T follicular helper cell (primary cell): ENCODE measurements at places on chromosomes 7 and 10.
A peak's percentile ranks its signal among the peaks of the same experiment; 100 is the strongest.

DNA sequence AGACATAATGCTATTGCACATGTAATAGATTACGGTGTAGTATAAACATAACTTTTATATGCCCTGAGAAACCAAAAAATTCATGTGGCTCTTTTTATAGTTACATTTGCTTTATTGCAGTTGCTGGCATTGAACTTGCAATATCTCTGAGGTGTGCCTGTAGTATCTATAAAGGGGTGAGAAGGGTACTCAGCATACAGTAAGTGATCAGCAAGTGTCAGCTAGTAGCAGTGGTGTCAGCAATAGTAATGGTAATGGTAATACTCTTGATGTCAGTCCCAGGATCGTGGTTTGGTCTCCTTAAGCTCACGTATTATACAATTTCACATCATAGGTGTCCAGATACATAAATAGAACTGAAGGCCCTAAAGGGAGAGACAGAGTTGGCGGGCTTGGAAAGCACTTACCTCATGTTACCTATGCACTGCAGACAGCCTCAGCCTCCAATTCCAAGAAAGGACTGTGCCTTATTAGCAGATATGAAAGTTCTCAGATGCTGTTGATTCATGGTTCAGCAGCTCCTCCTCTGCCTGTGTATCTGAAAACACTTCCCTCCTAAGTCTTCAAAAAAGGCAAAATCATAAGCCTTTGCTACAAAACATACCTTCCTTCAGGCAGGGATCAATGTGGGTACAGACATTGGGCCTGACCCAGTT, 6.6 kb upstream of the GIMAP7 start:
- no peak for DNase-seq

DNA sequence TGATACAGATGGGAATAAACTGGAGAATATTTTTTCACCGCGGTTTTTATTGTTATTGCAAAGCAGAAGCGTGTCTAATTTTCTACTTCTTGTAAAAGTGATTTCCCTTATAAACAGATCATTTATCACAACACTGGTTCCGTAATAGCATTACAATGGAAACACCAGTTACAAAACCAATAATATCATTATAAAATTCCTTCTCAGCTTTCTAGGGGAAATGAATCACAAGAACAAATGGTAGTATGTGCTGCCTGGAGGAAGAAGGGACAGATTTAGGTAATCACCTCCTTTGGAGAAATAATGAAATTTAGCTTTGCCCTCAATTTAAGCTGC, 2.4 kb upstream of the CCDC6 start:
- DNase-seq: no peak

DNA sequence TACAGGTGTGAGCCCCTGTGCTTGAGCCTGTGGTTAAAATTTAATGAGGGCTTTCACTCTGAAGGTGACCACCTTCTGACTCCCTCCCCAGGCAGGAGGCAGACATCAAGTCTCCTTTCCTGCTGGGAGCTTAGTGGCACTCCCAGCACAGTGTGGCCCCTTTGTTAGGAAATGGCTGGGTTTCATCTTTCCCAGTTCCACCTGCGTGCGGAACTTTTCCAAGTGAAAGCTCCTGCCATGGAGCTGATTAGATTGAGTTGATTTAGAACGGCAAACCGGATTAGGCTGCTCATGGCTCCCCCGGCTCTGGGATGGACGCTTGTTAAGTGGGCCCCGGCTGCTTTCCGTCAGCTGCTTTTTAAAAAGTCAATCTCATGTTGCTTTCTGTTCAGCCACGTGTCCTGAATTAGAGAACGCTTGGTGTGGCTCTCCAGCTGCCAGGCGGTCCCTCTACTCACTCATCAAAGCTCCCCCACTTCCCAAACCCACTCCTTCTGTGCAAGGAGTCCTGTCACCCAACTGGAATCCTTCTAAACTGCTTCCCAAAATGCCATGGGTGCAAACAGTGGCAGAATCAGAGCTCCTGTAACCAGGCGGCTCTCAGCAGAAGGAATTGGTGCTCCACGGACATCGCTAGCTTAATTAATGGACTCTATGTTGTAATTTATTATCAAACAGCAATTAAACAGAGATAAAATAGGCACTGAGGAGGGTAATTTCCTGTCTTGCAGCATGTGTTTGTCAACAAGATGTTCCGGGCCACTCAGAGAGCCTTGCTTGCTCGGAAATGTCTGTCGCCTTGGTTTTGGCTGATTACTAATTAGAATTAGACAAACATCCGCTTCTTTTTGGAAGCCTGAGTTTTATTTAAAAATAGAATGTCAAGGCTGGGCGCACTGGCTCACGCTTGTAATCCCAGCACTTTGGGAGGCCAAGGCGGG, 551.2 kb downstream of the GALNT17 start:
- no peak for DNase-seq

GRCh38 chr10:70812814-70813213, 2.9 kb upstream of the SGPL1 start:
- DNase-seq: no peak

DNA sequence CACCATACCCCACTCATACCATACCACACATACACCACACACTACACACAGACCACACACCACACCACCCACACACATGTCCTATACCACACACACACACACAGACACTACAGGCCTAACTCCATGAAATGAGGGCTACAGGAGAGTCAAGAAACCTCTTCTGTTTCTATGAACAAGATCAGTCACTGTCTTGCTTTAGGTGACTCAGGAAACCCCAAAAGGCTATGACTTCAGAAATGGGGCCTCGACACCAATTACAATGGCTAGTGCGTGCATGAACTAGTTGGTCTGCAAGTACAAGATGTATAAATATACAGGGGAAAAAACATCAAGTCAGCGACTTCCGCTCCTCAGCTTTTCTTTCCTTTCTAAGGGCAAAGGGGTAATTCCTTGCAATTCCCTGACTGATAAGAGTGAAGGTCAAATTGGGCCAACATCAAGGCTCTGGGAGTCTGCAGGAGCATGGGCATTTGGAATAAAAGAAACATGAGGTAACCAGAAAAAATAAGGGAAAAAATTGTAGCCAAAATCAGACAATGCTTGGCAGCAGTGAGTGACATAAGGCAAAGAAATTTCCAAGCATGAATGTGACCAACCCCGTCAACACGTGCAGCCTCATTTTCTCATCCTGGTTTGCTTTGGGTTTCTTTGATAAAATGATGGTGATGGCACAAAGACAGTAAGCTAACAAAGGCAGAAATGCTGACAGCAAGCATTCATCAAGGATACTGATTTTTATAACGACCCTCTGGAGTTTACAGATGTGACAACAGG, 1.5 kb downstream of the PKD1L1 start:
- no peak for DNase-seq

- no peak for DNase-seq
Measured at GRCh38 chr7:85070967-85071628, 115.8 kb downstream of the SEMA3D start.

DNA sequence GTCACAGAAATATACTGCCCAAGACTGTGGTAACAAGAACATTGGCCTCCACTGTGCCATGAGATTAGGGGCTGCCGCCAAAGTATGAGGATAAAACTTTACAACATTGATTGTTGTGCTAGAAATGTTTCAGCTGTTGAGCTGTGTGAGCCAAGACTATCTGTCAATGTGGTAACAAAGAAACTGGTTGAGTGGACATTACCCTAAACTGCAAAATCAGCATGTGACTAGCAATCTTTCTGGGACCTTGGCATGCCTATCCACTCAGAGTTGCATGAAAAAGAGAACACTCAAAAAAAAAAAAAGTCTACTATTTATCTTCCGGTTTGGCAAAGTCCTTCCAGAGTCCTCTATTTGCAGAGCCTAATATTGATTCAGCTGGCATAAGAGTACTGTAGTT, 605.6 kb upstream of the CNTNAP2 start:
- DNase-seq: no peak

DNA sequence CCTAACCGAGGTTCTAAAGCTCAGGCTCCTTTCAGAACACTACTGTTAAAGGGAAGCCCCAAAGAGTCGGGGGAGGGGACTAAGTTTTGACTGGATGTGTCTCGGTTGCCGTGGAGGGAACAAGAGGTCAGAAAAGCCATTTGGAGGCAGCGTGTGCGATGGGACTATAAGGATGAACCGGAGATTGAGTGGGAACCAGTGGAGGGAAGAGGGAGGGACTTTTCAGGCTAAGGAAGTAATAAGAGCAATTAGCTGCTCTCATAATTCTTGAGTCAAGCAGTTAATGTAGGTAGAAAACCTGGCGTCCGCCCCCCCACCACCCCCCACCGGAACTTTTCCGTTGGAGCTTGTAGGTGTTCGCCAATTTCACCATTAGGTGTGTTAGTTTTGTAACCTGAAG, 491 bp upstream of the AKAP9 start:
- peak; percentile 6 for DNase-seq

GRCh38 chr7:33805630-33806233, 99.6 kb upstream of the BMPER start:
- DNase-seq: no peak

DNA sequence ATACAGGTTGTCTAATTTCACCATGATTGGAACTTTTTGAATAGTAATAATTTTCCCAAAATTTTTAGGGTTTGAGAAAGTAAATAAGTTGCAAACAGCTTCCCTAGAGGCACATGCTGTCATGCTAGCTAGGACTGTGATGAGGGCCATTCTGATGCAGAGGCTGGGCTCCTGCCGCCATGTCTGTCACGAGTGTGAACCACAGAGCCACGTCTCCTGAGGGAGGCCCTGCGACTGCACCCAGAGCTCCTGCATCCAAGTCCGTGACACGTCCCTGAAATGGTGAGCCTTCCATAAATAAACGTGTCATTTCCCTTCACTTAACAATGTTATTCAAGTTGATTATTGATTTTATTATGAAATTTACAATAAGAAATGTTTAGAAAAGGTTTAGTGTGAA, 40.0 kb downstream of the C10orf120 start:
- no peak for DNase-seq

- no peak for DNase-seq
Measured at GRCh38 chr10:21399392-21400035, 126.0 kb downstream of the SKIDA1 start.

DNA sequence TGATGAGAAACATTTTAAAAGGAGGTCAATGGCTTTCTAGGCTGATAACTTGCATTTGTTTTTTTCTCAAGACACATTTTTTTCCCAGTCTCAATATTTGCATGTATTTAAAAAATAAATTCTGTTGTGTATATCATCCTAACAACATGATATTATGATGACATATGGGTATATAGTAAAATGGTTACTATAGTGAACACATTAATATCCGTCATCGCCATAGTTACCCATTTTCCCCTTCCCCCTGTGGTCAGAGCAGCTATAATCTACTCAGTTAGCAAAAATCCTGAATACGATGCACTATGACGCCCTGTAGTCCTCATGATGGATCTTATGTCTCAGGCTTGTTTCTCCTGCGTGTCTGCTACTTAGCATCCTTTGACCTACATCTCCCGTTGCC, 60.9 kb upstream of the ZPBP start:
- DNase-seq: no peak

- DNase-seq: no peak
Measured at GRCh38 chr10:108789919-108790318, 1133.4 kb downstream of the XPNPEP1 start.

GRCh38 chr10:22247636-22248035, 29.8 kb upstream of the EBLN1 start:
- DNase-seq: no peak

GRCh38 chr7:40186586-40186985, 51.8 kb downstream of the SUGCT start:
- no peak for DNase-seq

- DNase-seq: peak; percentile 12
Measured at GRCh38 chr10:77641788-77642397, 4.3 kb upstream of the KCNMA1 start.

DNA sequence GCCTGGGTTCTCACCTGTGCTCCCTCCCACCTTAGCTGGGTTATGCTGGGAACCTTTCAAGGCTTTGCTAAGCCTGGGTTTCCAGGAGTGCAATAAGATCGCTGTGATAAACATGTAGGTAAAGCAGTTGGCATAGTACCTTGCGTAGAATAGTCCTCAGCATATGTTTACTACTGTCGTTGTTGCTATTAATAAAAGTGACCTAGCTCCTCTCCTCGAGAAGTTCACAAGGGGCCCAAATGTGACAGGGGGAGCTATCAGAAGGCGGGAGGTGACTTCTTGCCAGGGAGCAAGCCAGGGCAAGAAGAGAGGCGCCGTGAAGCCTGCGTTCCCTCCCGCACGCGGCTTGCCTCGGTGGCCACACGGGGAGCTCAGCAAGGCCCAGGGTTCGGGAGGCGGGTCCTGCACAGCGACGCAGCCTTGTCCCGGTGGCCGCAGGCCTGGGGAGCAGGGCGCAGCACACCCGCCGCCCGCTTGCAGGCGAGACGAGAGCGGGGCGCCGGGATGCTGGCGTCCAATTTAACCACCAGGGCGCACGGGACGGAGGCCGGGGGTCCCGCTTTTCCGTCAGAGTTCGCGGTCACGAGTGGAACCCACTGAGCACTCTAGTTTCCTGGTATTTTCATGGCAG, 106.2 kb downstream of the SNX10 start:
- DNase-seq: no peak

GRCh38 chr7:81769891-81770727, at the start of gene HGF:
Gene HGF (minus strand): TSS chr7:81770047. CDS start chr7:81769971, 76 bp downstream.
- DNase-seq: no peak

DNA sequence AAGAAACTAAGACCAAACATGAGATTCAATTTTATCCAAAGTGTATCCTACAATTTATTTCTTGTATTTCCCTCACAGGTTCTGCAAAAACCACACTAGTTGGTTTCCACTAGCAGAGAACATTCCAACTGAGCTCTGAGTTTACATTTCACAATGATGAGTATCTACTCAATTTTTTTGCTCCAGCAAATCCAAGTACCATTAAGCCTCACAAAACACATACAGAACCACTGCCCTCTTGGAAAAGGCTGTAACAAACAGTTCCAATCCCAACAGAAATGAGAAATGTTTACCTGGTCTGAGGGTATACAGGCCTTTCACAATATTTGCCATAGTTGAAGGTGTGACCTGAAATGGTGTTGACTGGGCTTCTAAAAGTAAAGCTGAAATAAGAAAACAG, 59.9 kb downstream of the CACUL1 start:
- no peak for DNase-seq

GRCh38 chr10:6045314-6045848, 16.8 kb downstream of the IL2RA start:
- DNase-seq: no peak

DNA sequence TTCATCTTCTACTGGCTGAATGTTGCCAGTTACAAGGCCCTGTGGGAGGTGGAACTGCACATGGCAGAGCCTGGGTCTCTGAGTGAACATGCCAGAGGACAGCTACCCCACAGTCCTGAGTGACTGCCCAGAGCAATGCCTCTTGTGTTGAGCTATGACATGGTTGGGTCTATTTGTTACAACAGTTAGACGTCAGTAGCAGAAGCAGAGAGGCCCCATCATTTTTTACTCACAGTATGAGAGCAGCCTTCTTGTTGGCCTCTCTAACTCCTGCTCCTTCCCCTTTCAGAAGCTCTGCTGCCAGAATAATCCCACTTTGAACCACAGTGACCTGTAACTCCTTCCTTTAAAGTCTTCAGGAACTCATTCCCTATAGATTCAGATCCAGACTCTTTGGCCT, 30.8 kb upstream of the NRP1 start:
- DNase-seq: no peak

GRCh38 chr10:122362031-122362592, 12.4 kb upstream of the PLEKHA1 start:
- no peak for DNase-seq
